ENCODE measurements at places on chromosomes 5 and 9.

- DNase-seq: no peak
These were observed 103.9 kb downstream of the FRMD3 start for GRCh38 chr9:83434254-83434653.

DNA sequence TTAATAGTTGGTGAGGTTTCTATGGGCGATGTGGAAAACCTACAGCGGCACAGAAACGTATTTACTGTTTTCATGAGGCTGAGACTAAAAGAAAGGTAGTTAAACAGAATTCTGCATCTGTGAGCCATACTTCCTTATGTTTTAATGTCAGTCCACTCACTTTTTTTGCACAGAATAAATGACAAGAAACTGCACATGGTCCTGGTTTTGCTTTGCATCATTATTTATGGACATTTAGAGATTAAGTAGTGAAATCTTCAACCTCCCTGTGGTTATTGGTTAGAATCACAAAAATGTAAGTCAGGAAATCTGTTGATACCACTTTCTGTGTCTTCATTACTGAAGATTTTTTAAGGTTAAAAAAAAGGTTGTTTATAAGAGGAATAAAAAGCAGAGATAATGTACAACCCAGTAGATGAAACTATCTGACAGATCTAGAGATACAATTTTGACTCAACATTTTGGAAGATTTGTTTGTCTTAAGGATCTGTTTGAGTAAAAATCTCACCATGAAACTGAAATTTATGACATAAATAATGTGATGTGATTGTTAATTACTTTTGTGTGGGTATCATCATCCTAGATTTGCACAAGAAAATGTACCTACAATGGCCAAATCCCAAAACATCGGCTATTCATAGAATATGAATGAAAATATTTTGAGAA is 2.4 kb downstream of the PRR16 start:
- no peak for DNase-seq

GRCh38 chr5:148421661-148422060 is 37.9 kb downstream of the FBXO38 start:
- no peak for DNase-seq

GRCh38 chr9:101398930-101399642 is 435 bp downstream of the ZNF189 start:
- DNase-seq: no peak

DNA sequence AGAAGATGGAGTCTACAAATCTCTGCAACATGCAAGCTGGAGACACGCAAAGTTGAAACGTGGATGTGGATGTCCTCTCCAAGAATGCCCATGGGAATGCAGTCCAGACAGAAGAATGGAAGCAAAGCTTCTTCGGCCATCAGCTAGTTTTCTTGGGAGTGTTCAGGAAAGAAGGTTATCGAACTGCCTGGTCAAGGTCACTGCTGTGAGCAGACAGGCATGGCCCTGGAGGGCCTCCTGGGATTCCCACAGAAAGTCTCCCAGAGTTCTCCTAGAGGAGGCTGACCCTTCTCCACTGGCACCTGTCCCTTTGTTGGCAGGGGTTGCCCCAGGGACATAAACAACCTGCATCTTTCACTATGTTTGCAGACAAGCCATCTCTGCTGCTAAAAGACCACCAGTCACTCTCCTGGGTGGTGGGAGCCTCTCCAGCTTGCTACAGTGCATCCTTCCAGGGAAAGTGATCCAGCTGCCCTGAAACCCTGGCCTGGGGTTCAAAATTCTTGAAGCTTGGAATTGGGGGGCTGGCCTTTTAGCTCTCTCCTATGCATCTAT is 265.8 kb downstream of the SYK start:
- DNase-seq: no peak

- no peak for DNase-seq
These were observed 338.7 kb upstream of the PDE4D start for GRCh38 chr5:60232036-60232795.

DNA sequence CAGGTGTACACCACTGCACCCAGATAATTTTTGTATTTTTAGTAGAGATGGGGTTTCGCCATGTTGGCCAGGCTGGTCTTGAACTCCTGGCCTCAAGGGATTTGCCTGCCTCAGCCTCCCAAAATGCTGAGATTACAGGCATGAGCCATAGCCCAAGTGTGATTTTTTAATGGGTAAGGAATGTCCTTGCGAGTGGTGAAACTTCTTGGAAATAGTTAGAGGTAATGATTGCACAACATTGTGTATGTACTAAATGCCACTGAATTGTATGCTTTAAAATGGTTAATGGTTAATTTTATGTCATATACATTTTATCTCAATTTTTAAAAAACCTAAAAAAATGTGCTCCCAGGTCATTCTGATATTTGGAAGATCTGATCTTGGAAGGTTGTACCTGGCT is 59.9 kb upstream of the IL6ST start:
- DNase-seq: no peak

DNA sequence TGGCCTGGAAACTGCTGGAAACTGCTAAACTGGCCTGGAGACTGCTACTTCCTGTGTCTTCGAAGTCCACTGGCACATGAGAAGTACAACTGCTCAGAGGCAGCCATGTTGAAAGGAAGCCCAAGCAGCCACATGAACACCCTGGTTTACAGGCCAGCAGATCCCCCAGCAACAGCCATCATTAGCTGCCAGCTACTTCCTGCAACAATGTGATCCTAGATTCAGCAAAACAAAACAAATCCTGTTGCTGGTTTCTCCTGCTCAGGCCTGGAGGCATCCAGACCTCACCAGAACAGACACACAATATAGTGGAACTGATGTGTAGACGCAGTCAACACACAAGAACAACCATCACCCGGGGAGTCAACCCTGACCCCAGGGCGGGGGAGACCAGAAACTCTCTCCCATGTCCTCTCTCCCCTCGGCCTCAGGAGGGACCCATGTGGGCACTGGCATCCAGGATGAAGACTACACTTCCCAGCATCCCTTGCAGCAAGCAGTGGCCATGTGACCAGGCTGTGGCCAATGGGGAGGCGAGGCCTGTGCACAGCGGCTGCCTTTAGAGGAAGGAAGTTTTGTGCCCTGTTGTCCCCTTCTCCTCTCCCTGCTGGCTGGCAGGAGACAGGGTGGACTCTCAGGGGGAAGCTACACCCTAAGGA is 9.2 kb upstream of the LCN15 start:
- no peak for DNase-seq

GRCh38 chr9:87395804-87396479 is 101.7 kb upstream of the DAPK1 start:
- no peak for DNase-seq

DNA sequence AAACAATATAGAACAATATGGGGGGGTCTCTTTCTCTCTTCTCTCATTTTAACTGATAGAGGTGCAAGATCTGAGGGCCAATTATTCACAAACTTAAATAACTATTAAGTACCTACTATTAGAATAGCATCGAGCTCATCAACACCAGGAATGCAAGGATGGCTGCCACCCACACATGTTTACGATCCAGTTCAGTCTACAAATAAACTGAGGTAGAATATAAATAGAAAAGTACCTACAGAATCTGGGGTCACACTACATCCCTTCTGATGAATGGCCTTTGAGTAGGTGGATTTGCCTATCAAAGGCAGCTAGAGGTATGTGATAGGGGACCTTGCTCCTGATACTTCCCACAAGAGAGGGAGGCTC is 91.8 kb upstream of the ZNF366 start:
- DNase-seq: no peak
